ENCODE measurements at places on chromosomes 2 and 18.
A peak's percentile ranks its signal among the peaks of the same experiment; 100 is the strongest.

DNA sequence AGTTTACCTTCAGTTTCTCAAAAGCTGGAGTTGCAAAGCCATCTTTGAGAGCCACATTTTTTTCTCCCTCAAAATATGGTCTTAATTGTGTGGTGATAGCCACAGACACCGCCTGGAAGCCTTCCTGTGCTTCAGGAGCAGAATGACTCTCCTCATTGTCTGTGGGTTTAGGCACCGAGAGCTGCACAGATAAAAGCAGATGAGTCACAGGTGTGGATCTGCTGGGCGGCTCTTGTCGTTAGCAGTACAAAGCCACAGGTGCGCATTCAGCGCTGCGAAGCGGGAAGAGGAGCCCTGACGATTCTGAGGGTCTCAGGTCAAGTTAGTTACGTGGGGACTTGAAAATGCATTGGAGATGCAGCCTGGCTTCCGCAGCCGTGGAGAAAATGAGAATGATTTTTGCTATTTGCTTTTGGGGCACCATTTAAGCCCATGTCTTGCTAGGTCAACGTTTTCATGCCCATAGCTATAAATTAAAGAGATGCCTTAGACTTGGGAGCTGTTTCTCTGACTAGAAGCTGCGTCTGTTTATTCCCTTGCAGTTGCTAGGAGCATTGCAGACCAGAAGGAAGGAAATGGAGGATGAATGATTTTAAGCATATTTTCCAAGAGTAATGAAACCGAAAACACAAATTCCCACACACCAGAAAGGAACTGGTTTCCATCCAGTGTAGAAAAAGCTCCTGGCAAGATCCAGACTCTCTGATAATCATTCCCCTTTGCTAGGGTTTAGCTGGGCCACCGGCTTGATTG is 51.5 kb downstream of the KLHL29 start:
- peak; percentile 37 for DNase-seq

- peak; percentile 21 for DNase-seq
These were observed 797 bp downstream of the CTIF start for GRCh38 chr18:48539406-48540250.

- DNase-seq = no peak
These were observed 45.3 kb upstream of the TANC1 start for GRCh38 chr2:158923180-158923594.

DNA sequence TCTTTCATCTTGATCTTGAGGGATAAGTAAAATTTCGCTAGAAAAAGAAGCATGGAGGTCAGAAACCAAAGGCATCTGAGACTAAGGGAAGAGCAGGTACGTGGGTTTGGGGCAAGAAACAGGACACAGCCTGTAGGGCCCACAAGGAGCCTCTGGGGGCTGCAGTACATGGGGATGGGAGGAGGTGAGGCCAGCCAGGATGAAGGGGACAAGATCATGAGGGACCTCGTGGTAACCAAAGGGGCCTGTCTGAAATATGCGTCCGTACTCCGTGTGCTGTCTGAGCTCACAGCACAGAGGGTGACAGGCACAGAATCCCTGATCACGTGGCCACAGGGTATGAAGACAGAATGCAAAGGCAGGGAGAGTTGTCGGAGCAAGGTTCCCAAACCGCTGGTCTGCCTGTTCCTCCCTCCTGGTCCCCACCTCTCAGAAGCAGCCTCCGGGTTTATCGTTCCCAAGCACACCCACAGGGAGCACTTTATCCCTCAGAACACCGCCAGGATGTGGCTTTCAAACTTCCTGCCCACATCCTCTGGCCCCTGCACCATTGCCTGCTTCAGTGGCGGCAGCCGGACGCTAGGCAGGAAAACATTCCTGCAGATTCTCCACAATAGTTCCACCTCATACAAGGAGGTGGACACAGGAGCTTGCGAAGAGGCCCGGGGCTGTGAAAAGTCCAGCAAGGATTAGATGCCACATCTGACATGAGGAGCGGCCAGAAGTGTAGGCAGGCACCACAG is 12.0 kb downstream of the TMEM163 start:
- no peak for DNase-seq

DNA sequence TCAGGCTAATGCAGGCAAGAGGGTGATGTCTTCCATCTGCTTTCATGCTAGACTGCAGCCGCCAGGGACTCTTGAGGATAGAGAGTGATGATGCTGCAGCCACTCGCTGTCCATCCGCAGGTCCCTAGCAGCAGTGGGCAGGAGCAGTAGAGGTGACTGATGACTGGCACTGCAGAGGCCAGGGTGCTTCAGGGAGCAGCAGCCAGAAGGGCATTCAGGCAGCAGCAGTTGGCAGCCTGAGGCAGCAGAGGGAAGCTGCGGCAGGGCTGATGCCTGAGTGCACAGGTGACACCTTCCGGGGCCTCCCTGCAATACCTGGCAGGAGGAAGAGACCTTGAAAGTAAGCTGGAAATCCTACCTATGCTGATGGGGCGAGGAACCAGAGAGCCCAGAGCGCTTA is 214.2 kb downstream of the ICOS start:
- no peak for DNase-seq

DNA sequence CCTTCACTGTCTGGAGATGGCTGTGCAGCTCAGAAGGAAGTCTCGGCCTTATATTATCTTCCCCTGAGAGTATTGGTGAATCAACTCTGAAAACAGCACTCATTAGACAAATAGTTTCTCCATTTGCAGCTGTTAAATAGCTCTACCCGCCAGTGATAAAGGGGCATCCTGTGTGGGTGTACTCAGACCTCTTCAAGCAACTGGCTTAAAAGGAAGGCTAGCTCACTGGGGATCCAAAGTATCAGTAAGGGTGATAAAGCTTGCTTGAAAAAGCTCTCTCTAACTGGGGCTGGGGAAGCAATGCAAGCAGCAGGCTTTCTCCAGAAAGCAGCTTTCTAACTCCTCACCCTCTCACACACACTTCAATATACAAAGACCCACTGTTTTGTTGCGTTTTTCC is 64.9 kb upstream of the PSMD14 start:
- DNase-seq = no peak

DNA sequence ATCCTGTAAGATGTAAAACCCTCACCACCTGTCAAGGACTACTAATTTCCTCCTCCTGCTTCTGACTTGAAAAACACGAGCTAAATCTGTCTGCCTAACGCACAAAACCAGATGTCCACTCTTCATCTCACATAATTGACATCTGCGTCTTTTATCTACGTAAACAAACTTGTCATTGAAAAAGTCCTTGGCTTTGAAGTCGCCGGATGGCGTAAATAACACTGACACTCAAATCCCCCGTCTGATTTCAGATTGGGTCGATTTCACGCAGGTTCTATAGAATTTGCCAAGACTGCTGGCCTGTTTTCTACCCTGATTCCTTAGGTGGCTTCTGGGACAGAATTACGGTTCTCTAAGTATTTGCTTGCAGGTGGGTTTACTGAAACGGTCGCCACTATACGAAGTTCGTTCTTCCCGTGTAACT is 539 bp upstream of the MOB4 start:
- DNase-seq = no peak

- no peak for DNase-seq
These were observed 147.0 kb upstream of the KLHL14 start for GRCh38 chr18:32919799-32920198.

GRCh38 chr2:208025814-208026184 is 472 bp upstream of the PLEKHM3 start:
- DNase-seq = peak; percentile 16

GRCh38 chr18:79248495-79249060 is 147.2 kb upstream of the NFATC1 start:
- DNase-seq = no peak

DNA sequence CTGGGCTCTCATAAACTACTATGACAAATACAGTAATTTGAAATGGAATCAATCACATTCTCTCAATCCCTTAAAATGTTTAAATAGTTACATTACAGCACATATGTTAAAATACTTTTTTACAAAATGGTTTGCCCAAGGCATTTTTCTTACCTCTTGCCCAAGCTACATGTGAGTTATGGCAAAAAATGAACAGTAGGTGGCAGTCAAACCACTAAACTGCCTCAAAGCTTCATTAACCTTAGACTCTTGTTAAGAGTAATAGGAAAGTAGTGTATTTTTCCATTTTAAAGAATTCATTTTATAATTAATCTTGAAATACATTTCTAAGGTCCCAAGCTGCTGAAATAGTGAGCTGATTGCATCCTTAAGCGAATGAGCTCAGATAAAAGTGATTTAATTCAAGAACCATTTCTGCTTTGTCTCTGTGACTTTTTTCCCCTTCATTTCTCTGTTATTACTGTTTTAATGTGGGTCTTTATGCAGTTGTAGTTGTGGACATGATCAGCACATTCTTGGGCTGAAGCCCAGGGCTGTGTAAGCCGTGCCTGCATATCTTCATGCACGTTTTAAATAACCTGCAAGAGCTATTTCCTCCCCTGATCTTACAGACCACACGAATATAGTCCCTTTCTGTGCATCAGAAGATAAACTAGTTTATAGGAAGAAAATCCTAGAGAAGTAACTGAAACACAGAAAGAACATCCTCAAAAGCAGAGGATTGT is 311.8 kb downstream of the LNPK start:
- no peak for DNase-seq

GRCh38 chr2:120887320-120887697 is 151.6 kb downstream of the GLI2 start:
- DNase-seq = no peak

DNA sequence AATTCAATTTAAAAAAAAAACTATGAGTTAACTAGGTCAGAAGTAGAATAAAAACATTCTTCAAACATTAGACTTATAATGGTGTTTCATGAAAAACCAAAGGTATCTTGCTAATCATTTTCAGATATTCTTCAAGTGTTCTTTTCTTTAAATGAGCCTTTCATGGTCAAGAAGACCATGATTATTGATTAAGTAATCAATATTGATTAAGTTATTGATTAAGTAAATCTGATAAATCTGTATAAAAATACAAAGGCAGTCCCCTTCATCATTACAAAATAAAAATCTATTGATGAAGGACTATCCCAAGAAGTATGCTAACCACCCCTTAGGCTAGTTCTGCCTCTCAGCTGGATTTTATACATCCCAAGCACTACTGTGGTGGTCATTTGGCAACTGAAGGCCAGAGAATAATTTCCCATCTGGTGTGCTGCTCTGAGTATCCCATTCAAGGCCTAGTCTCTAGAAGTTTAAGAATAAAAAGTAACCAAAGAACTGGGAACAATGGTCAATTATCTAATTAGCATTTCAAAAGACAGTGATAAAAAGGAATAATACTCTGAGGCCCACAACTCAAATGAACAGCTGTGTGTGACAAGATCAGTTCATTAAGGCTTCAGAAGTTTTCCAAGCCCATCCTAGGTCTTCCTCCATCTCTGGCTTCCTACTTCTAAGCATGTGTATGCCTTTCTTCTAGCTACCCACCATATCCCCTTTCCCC is 63.5 kb downstream of the TCF4 start:
- DNase-seq = no peak

- no peak for DNase-seq
These were observed 66.2 kb downstream of the MAIP1 start for GRCh38 chr2:200021449-200022114.

GRCh38 chr2:233400961-233401360 is 46.7 kb downstream of the DGKD start:
- no peak for DNase-seq

DNA sequence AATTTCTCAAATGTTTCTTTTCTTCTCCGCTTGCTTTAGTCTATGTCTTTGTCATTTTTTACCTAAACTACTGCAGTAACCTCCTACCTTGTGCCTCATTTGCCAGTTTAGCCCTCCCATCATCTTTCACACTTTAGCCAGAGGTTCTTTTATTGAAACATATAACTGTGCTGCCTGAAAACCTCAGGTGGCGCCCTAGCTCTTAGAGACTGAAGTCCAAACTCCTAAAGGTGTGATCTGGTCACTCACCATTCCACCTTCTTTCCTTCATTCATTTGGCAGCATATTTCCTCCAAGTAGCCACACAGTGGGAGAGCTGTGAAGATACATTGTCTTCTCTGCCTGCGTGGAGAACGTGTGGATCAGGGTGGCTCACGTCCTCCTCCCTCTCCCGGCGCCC is 98.2 kb upstream of the MAPRE2 start:
- DNase-seq = no peak

- no peak for DNase-seq
These were observed 98.8 kb downstream of the DPP4 start for GRCh38 chr2:161975062-161975812.

DNA sequence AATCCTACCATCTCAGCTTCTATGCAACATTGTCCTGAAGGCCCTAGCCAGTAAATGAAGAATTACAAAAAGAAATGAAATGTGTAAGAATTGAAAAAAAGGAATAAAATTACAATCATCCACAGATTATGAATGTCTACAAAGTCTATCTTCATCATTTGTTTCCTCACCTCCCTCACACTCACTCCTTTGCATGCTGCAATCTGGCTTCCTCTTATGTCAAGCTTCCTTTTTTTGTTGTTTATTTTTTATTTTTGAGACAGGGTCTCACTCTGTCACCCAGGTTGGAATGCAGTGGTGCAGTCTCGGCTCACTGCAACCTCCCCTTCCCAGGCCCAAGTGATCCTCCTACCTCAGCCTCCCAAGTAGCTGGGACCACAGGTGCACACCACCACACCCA is 129.0 kb downstream of the CABYR start:
- no peak for DNase-seq

DNA sequence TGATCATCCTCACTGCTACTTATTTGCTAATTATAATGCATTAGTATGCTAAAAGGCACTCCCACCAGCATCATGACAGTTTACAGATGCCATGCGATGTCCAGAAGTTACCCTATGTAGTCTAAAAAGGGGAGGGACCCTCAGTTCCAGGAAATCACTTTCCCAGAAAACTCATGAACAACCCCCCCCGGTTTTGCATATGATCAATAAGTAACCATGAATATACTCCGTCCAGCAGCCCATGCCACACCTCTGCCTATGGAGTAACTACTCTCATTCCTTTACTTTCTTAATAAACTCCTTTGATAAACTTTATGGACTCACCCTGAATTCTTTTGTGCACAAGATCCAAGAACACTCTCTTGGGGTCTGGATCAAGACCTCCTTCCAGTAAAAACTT is 86.8 kb downstream of the MALT1 start:
- no peak for DNase-seq

DNA sequence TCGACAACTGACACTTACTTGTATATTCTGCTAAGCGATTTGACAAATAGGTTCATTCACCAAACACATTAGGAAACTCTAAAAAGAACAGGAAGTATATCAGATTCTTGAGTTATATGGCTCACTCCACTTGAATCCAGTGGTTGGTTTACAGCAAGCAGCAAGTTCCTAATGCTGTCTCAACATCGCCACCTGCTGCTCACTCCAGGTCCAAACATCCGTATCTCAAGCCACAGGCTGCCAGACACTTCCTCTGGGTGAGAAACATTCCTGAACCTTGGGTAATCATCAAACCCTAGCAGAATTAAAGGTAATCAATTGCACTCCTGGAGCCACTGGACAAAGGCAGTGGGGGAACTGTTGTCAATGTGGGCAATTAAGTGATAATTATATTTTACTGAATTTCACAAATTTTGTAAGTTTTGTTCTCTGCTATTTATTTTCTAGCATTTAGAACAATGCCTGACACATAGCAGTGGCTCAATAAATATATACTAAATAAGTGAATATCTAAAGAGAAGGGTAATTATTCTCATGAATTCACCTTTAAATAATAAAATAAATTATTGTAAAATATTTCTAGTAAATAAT is 107.1 kb upstream of the TTN start:
- DNase-seq = peak; percentile 48

- DNase-seq = no peak
These were observed 19.1 kb downstream of the CYP27C1 start for GRCh38 chr2:127200962-127201361.
